ENCODE measurements at places on chromosomes 6 and 20.
A peak's percentile ranks its signal among the peaks of the same experiment; 100 is the strongest.

DNA sequence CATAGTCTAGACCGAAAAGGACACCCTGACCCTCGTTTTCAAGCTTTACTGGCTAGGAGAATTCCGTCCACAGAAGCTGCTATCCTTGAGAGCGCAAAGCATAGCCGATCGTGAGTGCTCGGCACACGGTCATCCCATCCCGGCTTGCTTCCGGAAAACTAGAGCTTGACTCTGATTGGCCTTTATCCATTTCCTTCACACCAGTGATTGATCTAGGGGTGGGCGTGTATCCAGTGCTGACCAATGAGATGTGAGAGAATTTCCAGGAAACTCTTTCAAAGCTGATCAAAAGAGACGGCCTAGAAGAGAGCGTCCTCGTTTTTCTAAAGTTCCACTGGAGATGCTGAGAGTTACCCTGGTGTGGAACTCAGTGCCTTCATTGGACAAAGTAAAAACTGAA, 41.0 kb upstream of the NFATC2 start:
- no peak for DNase-seq

DNA sequence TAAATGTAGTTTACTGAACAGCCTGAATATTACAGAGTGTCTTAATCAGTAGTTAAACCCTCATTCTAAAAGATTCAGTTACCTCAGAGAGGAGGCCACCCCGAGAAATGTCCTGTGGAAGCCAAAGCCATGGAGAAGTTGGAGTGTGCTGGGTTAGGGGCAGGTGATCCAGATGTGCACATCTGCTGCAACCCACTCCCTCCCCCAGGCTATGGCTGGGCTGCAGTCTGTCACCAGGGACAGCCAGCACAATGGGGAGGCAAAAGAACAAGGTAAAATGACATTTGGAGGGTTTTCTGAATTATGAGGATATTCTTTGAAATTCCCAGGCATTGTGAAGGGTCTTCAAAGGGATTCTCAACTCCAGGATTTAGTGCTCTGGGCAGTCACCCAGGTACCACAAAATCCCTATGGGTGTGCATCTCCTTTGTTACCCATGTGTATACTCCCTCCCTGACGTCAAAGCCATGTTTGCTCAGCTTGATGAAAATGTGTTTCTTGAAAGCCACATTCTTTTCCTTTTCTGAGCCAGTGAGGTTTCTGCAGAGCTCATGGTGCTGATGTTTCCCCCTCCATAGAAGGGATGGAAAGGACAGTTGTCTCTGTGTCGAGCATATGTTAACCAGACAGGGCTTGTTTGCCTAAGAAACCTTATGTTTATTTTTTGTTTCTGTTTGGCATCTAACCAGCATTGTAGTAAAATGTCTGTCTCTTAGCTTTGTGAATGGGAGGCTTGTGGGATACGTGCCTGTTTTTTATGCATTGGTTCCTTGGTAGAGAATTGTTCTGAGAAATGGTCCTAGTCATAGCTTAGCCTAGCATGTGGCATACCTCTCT, 212.3 kb upstream of the TBX18 start:
- DNase-seq, result no peak

- no peak for DNase-seq
These were observed 185.6 kb downstream of the OR2B2 start for GRCh38 chr6:27726619-27727023.

GRCh38 chr6:155543166-155543847, 87.7 kb upstream of the NOX3 start:
- no peak for DNase-seq

- peak; percentile 25 for DNase-seq
These were observed 5.3 kb upstream of the CCM2L start for GRCh38 chr20:32004963-32005362.

GRCh38 chr6:16904957-16905356, 143.7 kb upstream of the ATXN1 start:
- DNase-seq, result peak; percentile 51

DNA sequence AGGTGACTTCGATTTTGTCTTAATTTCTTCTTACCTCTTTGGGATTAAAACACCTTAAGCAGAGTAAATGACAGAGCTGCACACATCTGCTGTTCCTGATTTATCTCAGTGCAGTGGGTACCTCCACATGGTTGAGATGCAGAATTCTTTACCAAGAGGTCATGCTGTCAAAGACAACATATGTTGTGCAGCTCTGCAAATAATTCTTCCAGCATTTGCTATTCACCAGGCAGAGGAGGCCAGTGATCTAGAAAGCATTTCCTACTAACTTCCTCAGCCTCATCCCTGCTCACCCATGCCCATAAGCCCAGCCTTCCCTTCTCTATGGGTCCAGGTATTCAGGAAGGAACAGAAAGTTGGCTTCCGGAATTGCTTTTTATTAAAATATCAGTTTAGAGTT, 109.3 kb downstream of the THBS2 start:
- no peak for DNase-seq

- peak; percentile 43 for DNase-seq
These were observed 973 bp downstream of the CD40 start for GRCh38 chr20:46119028-46119546.

DNA sequence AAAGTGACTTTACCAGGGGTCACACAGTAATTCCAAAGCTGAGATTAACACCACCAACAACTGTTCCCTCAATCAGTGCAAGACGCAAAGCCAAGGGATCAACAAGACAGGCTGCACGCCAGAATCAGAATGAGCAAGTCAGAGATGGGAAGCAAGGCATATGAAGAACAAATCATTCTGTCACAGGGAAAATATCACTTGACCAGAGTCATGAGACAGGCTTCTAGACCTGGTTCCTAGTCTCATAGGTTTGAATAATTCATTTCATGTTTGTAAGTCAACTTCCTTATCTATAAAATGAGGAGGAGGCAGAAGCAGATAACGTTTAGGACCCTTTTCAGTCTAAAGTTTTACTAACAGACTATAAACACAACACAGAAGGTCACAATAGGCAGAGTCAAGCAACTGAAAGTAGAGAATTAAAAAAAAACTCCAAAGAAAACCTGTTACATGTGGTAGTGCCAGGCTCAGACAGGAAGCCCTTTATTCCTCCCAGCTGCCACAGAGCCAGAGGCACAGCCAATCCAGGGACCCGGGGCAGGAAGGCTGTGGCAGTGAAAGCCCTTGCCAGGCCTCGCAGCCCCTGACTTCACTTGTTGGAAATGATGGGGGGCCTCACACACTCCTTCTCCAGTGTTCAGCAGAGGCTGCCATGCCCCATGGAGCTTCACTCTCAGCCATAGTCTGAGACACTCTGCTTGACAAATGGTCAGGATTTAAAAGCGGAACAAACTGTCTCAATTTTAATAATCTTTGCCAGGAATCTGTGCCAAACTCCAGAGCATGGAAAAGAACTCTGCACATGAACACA, 29.2 kb upstream of the DST start:
- DNase-seq, result peak; percentile 65

GRCh38 chr6:128519931-128520435, 416 bp downstream of the PTPRK start:
- no peak for DNase-seq

GRCh38 chr6:169023161-169023874, 230.3 kb downstream of the THBS2 start:
- no peak for DNase-seq

- no peak for DNase-seq
These were observed 105.9 kb downstream of the CDKAL1 start for GRCh38 chr6:20640181-20640580.

DNA sequence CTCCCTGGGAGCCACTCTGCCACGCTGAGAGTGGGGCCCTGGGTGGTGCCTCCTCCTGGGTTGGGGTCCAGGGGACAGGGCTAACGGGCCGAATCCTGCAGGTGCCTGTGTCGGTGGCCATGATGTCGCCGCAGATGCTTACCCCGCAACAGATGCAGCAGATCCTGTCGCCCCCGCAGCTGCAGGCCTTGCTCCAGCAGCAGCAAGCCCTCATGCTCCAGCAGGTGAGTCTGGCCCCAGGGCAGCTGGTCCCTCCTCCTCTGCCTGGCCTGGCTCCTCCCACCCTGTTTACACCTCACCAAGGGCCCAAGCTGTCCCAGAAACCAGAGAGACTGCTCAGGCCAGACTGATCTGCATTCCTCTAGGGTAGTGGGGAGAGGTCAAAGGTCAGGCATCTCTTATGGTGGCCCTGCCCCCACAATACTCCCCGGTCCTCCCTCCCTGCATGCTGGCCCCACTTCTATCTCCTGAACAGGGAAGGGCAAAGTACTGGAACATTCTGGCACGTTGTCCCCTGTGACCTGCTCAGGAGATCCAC, 38.6 kb downstream of the FOXP4 start:
- DNase-seq, result no peak

GRCh38 chr6:81381382-81381916, 371.0 kb downstream of the TENT5A start:
- DNase-seq, result no peak

- no peak for DNase-seq
These were observed 35.7 kb downstream of the EPB41L2 start for GRCh38 chr6:131027326-131027725.

- DNase-seq, result no peak
These were observed 126.9 kb upstream of the UFL1 start for GRCh38 chr6:96394727-96395126.

- no peak for DNase-seq
These were observed 90.9 kb upstream of the HDDC2 start for GRCh38 chr6:125392682-125393081.

DNA sequence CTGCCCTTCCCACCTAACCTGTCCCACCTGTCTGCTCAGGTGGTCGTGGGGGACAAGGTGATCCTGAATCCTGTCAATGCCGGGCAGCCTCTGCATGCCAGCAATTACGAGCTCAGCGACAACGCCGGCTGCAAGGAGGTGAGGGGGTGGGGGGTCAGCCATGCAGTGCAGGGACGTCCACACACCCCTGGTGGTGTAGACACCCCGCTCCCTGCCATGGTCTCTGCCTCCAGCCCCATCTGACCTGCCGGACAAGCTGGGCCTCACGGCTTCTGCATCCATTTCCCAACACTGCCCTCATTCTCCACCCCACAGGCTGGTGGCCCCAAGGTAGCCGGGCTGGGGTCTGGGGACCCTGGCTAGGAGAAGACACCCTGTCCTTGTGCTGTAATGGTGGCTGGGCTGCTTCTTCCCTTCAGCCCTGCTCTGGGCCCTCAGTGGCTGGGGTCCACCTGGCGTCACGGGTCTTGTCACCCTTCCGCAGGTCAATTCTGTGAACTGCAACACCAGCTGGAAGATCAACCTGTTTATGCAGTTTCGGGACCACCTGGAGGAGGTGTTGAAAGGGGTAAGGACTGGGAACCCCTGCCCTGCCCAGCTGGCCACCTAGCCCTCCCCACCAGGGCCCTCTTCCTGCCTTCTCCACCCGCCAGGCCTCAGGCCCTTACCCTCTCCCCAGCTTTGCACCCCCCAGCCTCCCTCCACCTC, 38.0 kb downstream of the ITPR3 start:
- no peak for DNase-seq

GRCh38 chr6:113697632-113698410, 159.3 kb upstream of the MARCKS start:
- DNase-seq, result peak; percentile 88

GRCh38 chr6:134247231-134247833, 70.6 kb downstream of the SGK1 start:
- DNase-seq, result peak; percentile 90

DNA sequence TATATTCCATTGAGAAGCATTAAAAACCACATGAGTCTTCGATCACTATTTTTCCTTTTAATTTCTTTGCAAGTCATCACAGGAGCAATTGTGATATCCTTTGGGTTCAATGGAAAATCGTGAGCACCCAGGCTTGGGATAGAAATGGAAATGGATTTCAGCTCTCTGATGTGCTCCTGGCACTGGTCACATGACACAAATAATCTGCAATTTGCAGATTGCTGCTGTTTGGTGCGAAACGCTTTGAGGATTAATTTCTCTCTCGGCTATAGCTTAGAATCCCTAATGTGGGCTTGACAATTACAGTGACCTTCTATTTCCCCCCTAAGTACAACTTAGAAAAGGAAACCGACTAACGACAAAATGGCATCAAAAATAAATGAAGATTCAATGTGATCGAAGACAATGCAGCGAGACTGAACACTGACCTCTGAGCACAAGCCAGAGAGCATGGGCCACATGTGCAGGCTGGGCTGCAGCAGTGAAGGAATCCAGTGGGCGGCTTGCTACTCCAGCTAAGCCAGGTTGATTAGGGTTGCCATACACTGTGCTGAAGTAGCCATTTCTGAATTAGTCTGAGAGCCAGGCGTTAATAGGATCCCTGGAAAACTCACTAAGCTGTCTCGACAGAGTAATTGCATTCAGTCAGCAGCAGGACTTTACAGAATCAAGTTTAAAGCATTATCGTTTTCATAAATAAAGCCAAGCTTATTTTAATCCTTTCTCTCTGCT, 301.8 kb upstream of the AGPAT4 start:
- no peak for DNase-seq

DNA sequence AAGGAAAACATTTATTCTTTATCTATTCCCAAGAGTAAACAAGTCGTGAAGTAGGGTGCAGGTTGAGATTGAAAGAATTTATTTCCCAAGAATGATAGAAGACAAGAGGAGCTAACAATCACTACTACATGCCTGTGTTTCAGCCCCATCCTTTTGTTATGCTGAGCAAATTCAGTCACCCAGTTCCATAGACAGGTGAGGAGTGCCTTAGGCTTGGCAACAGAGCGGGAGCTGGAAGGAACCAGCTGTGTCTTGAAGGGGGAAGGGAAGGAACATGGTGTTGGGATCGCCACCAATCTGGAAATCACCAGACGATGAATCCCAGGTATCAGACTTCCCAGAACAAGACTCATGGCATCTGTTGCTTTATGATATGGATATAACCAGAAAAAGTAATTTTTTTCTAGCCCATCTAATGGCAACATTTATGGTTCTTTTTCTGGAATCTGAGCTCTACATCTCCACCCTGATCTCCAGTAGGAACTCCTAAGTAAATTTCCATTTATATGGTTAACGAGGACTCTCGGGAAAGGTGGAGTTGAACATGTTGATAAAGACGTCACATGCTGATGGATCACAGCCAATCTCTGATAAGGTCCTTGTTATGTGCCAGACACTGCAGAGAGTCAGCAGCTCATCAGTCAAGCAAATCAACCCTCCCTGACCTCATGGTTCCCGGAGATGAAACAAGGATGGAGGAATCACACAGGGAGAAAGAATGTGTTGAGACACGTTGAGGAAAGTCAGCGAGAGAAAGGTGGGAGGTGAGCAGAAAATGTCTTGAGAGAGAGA, 344.9 kb downstream of the SMOC2 start:
- no peak for DNase-seq

- no peak for DNase-seq
These were observed 7.3 kb upstream of the GPR63 start for GRCh38 chr6:96844530-96844929.

GRCh38 chr6:110360676-110361075, 2.5 kb upstream of the METTL24 start:
- DNase-seq, result no peak

- no peak for DNase-seq
These were observed 10.9 kb downstream of the SLC32A1 start for GRCh38 chr20:38735172-38735571.

- peak; percentile 42 for DNase-seq
These were observed 75.1 kb downstream of the LY86 start for GRCh38 chr6:6663421-6664135.

Measured in inflammatory macrophage treated with lipopolysaccharide for 4 hours (primary cell).